ENCODE measurements at places on chromosomes 2 and 18.

- DNase-seq, result no peak
These were observed 132.2 kb downstream of the TDRD15 start for GRCh38 chr2:21256006-21256405.

DNA sequence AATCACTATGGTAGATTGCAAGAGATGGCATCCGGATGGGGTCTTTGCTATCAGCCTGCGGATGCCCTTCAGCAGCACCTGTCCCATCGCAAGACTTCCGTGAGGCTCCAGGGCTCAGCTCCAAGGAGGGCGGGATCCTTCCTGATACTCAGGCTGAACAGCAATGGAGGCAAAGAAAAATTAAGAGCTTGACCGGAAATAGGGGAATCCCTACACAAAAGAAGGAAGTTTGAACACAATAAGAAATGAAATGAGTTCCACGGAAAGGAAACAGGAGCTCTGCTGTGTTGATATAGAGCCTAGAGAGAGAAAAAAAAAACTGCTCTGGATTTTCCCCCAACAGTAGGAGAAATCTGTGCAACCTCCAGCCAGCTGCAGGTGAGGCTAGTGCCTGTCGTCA lies 91.9 kb downstream of the ARL4C start:
- no peak for DNase-seq

- no peak for DNase-seq
These were observed 223.8 kb downstream of the ATAD2B start for GRCh38 chr2:23703037-23703582.

GRCh38 chr18:2573408-2573807 lies 2.1 kb downstream of the NDC80 start:
- no peak for DNase-seq

DNA sequence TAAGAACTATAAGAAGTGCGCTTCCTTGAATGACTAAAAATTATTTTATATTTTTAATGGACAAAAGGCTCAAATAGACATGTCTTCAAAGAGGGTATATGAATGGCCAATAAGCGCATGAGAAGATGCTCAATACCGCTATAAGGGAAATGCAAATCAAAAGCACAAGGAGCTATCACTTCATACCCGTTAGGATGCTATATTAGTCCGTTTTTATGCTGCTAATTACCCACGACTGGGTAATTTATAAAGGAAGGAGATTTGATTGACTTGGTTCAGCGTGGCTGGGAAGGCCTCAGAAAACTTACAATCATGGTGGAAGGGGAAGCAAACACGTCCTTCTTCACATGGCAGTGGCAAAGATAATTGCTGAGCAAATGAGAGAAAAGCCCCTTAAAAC lies 20.5 kb upstream of the PPP4R1 start:
- DNase-seq, result no peak

- no peak for DNase-seq
These were observed 55.6 kb downstream of the HDAC4 start for GRCh38 chr2:239345251-239345650.

- DNase-seq, result no peak
These were observed 921.1 kb downstream of the DSC3 start for GRCh38 chr18:30121397-30121796.

GRCh38 chr2:227717687-227718567 lies at the start of gene SLC19A3:
Gene SLC19A3, minus strand, starts transcription at chr2:227718028. Its CDS starts 15,710 bp downstream, at chr2:227702318.
- DNase-seq, result peak; percentile 71

- no peak for DNase-seq
These were observed 22.4 kb downstream of the RTP5 start for GRCh38 chr2:241891988-241892298.
